Osteocyte (in vitro differentiated cells): ENCODE measurements at places on chromosomes 5 and 9. TPM values are rescaled to one million over a fixed set of nuclear protein-coding genes. Genes with fewer than 3 reads are reported as not detected.

GRCh38 chr9:7452378-7452777 is 347.2 kb downstream of the DMAC1 start:
- DNase-seq, result no peak

- no peak for DNase-seq
Measured at GRCh38 chr5:125491986-125492492, 745.6 kb upstream of the ZNF608 start.

- no peak for DNase-seq
Measured at GRCh38 chr5:139402561-139403158, 1.2 kb downstream of the SPATA24 start.

GRCh38 chr9:127021664-127022363 is 100.6 kb downstream of the ANGPTL2 start:
- peak; percentile 90 for DNase-seq

DNA sequence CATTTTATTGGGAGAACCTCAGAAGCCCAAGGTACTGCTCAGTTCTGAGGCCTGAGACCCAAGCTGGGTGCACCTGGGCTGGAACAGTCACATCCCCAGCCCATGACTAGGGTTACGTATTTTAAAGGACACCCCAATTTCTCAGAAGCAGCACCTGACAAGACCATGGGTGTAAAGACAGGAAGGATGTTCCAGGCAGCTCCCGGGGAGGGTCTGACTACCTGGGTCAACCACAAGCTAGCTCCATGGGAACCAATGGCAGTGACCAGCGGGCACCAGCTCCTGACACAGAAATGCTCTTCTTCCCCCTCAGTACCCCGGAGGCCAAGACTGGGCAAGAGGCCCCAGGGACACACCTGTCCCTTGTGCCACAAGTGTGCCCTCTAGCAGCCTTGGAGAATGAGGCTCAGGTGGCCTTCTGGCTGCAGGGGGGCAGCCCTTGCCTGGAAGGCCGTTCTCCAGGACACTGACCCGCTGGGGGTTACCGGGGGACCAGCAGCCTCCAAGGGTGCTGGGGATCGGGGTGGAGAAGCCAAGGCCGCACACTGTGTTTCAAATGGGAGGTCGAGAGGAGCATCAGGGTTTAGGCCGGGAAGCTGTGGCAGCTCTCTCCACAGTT is 52.6 kb downstream of the IPPK start:
- DNase-seq, result peak; percentile 76

Gene FOXE1
- not detected in 2 replicates for total RNA-seq
